ENCODE measurements at places on chromosomes 6 and 20. TPM values are rescaled to one million over a fixed set of nuclear protein-coding genes. Genes with fewer than 3 reads are reported as not detected.

- no peak for DNase-seq
- H3K27ac ChIP-seq: no peak overlapping the region
- H3K4me1 ChIP-seq: no peaks in the 10 kb centered on the region
- no peaks in the 10 kb centered on the region for H3K27me3 ChIP-seq
Observed at GRCh38 chr6:89378628-89379027, 26.1 kb upstream of the UBE2J1 start.

GRCh38 chr6:33412140-33413009 is 1.6 kb downstream of the PHF1 start:
- no peak overlapping the region for H3K4me3 ChIP-seq
- H3K36me3 ChIP-seq: peaks cover 44% of the 10 kb centered on the region
- DNase-seq: peak; percentile 54
- H3K27ac ChIP-seq: no peak overlapping the region

GRCh38 chr6:103255132-103255531 is 1604.6 kb downstream of the HACE1 start:
- no peaks in the 10 kb centered on the region for H3K36me3 ChIP-seq
- H3K4me1 ChIP-seq: no peaks in the 10 kb centered on the region
- no peaks in the 10 kb centered on the region for H3K27me3 ChIP-seq
- H3K4me3 ChIP-seq: no peak overlapping the region

DNA sequence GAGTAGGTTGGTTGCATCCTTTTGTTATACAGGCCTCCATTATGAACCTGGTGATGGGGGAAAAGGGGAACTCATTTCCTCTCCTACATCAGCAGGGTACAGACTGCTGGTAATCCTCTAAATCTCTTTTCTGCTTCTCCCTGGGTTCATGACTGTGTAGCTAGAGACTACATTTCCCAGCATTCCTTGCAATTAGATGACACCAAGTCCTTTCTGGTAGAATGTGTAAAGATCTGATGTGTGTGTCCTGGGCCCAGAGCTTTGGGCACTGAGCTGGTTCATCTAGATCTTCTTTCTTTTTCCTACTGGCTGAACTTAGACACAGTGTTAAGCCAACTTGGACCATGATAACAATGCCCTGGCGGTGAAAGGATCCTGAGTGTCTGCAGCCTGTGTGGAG is 104.7 kb upstream of the IFNGR1 start:
- H3K36me3 ChIP-seq: no peaks in the 10 kb centered on the region
- no peaks in the 10 kb centered on the region for H3K4me1 ChIP-seq
- H3K4me3 ChIP-seq: no peak overlapping the region
- H3K27me3 ChIP-seq: no peaks in the 10 kb centered on the region
- no peak for DNase-seq

GRCh38 chr20:33919653-33920052 is 74.1 kb upstream of the RALY start:
- H3K4me1 ChIP-seq: no peaks in the 10 kb centered on the region
- H3K36me3 ChIP-seq: no peaks in the 10 kb centered on the region
- H3K27ac ChIP-seq: no peak overlapping the region
- H3K27me3 ChIP-seq: no peaks in the 10 kb centered on the region
- H3K4me3 ChIP-seq: no peak overlapping the region

Gene STMND1
- total RNA-seq: not detected

All from adrenal gland (tissue), 19 donors.